ENCODE measurements at places on chromosomes 11 and 22.

DNA sequence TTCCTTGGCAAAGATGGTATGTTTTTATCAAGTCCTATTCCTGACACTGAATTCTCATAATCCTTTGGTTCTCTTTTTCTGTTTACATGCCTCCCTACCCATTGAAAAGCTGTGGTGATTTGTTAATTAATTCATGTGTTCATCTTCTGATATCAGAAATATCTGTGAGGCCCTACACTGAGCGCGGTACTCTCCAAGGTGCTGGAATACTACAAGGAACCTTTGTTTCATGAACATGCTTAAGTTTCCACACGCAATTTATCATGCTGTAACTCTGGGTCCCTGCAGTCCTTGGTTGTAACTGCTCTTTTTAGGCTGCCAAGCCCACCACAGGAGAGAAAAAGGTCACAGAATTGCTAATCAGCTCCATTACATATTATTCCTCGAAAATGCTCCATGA is 331.8 kb downstream of the FAT3 start:
- DNase-seq, result no peak

GRCh38 chr11:103811870-103812455 is 224.5 kb upstream of the DDI1 start:
- no peak for DNase-seq

DNA sequence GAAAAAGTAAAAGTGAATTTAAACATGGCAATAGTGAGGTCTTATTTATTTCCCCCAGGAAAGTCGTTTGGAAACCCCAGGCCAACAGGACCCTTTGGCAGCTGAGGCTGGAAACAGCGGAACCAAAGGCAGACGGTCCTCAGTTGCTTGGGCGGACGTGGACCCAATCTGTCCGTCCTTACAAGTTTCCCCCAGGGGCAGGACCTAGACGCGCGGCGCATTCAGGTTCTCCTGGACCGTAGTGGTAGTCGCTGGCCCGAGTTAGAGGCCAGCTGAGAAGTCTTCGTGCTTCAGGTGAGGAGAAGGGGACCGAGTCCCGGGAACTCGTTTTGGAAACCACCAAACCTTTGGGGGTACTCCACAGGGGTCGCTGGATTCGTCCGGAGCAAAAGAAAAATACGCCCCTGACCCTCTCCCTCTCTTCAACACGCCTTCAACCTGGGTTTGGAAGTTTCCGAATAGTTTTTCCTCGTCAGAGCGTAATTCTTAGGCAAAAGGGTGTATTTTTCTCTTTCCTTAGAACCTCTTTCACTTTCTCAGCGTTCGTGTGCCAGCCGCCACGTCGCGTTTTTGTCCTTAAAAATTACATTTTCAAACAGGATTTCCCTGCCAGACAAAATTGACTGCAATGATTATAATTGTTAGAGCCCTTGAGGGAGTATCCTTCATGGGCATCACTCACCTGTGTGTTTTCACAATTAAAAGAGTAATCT is 2.1 kb downstream of the METTL15 start:
- peak; percentile 48 for DNase-seq

GRCh38 chr22:19138217-19139000 is 6.0 kb downstream of the ESS2 start:
- DNase-seq, result no peak

- DNase-seq, result no peak
These were observed 3.0 kb downstream of the MLC1 start for GRCh38 chr22:50082197-50082715.

GRCh38 chr22:26847046-26847445 is 189.7 kb downstream of the MIAT start:
- no peak for DNase-seq

- DNase-seq, result no peak
These were observed 582.6 kb downstream of the METTL15 start for GRCh38 chr11:28690746-28691145.
